ENCODE measurements at places on chromosomes 4 and X. TPM values are rescaled to one million over a fixed set of nuclear protein-coding genes. Genes with fewer than 3 reads are reported as not detected.
A peak's percentile ranks its signal among the peaks of the same experiment; 100 is the strongest.

RPS6KA6 gene
- total RNA-seq: 2.7 TPM

DNA sequence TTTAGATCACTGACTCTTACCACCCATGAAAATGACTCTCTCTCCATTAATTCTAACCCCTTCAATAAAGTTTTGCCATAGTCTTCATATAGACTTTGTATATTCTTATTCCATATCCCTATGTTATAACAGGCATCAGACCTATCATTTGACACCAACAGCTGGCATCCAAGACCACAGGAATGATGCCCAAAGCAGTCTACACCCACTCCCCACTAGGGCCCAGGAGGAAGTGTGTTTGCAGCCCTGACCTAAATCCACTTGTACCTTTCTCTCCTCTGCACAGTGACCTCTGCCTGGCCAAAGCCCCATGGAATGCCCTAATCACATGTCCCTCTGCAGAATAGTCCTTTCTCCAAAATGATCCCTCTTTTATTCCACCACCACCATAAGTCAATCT, 219.2 kb downstream of the CBR4 start:
- no peaks in the 10 kb centered on the region for H3K27me3 ChIP-seq
- peaks cover 15% of the 10 kb centered on the region for H3K36me3 ChIP-seq
- peaks cover 84% of the 10 kb centered on the region for H3K4me1 ChIP-seq
- no peak for DNase-seq

GRCh38 chr4:109497511-109497910, 62.5 kb upstream of the MCUB start:
- no peaks in the 10 kb centered on the region for H3K4me1 ChIP-seq
- no peak overlapping the region for H3K4me3 ChIP-seq
- no peak overlapping the region for H3K27ac ChIP-seq
- H3K36me3 ChIP-seq: peaks cover 26% of the 10 kb centered on the region
- no peak for DNase-seq

GRCh38 chr4:177785000-177785399, 342.8 kb upstream of the AGA start:
- no peak for DNase-seq
- H3K4me3 ChIP-seq: no peak overlapping the region
- no peaks in the 10 kb centered on the region for H3K36me3 ChIP-seq
- peaks cover 1% of the 10 kb centered on the region for H3K27me3 ChIP-seq

ODAPH gene
- not detected for total RNA-seq

DNA sequence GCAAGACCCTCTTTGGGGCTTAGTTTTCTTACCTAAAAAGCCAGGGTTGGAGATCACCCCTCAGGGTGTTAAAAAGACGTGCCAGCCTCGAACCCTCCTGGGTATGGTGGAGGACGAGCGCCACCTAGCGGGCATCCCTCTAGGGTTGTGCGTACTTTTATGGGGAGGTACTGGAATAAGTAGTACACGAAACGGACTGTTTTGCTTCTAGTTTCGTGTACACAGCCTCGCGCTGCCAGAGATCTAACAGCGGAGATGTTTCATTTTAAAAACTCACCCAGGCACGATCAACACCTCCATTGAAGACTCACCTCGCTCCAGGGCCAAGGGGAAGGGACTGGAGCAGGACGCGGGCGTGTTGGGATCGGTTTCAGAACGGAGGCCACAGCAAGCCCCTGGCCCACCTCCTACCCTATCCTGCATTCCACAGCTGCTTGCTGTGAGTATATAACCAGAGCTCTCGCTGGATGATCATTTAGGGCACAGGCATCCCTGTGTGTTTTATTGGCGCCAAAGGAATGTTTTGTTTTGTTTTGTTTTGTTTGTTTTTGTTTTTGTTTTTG, 4.8 kb upstream of the NKX3-2 start:
- peak overlapping the region; percentile 72 for H3K4me3 ChIP-seq
- H3K36me3 ChIP-seq: peaks cover 5% of the 10 kb centered on the region
- H3K4me1 ChIP-seq: peaks cover 27% of the 10 kb centered on the region
- peaks cover 45% of the 10 kb centered on the region for H3K27me3 ChIP-seq
- no peak for DNase-seq
- H3K27ac ChIP-seq: no peak overlapping the region
